NCI-H510A (cell line): ENCODE measurements at places on chromosomes 12 and 14.
A peak's percentile ranks its signal among the peaks of the same experiment; 100 is the strongest.

DNA sequence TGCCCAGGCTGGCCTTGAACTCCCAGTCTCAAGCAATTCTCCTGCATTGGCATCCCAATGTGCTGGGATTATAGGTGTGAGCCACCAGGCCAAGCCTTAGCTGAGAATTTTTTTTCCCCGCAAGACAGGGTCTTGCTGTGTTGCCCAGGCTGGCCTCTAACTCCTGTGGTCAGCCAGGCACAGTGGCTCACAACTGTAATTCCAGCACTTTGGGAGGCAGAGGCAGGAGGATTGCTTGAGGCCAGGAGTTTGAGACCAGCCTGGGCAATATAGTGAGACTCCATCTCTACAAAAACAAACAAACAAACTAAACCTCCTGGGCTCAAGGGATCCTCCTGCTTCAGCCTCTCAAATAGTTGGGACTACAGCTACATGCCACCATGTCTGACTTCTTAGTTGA is 27.3 kb downstream of the DEPDC4 start:
- no peak for DNase-seq

DNA sequence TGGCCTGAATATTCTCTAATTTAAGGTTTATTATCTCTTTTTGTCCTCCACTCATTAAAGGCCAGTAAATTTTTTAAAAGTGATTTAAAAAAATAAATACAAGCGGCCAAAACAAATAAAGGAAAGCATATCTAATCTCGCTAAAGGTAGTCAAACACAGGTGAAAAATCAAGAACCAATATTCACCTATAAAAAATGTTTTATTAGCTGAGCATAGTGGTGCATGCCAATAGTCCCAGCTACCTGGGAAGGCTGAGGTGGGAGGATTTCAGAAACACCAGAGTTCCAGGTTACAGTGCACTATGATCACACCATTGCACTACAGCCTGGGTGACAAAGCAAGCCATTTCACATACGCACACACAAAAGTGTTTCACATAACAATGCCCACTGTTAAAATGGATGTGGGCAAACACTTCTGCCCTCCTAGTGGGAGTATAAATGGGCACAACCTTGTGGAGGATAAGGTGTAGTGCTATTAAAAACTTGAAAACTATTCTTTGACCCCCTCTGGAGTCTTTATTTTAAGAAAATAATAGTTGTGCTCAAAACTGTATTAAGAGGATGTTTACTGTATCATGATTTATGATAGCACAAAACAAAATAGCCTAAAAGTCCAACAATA is 32.7 kb upstream of the NAP1L1 start:
- no peak for DNase-seq

GRCh38 chr12:43858096-43858495 is 22.2 kb downstream of the TMEM117 start:
- no peak for DNase-seq

DNA sequence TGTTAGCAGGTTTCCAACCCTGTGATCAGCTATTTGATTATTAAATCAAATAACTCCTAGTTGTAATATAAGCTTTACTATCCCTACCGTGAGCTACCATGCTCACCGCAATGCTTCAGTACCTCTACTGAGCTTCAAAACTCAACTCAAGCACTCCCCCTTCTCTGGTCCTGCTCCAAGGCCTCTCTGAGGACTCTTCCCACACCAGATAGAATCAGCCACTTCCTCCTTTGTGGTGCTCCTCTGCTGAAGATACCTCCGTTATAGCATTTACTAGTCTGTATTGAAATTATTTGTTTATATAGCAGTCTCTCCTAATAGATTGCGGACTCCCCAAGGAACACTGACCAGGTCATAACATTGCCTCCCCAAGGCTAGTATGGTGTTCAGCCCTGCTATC is 17.5 kb downstream of the AREL1 start:
- DNase-seq = no peak

DNA sequence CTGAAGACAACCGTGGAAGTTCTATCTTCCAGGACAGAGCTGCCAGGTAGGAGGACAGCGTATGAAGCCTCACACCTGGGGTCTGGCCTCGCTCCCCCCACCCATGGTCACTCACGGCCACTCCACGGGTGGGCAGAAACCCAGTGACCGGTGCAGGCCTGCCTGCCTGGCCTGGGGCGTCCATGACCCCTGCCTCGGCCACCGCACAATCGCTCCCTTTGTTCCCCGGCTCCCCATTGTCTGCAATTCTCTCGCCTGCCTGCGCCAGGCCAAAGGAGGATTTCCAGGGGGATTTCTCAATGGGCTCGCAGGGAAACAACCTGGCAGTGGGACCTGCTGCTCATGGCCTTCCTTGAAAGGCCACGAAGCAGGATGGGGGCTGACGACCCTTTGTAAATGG is 22.6 kb downstream of the CCDC85C start:
- no peak for DNase-seq

- DNase-seq = no peak
Measured at GRCh38 chr14:73097421-73097820, 38.9 kb upstream of the PSEN1 start.

GRCh38 chr12:69022674-69023073 is 89.7 kb upstream of the CPM start:
- DNase-seq = no peak

- no peak for DNase-seq
Measured at GRCh38 chr14:92501891-92502351, 11.7 kb upstream of the RIN3 start.

- no peak for DNase-seq
Measured at GRCh38 chr14:64971943-64972791, at the start of gene RAB15. Gene RAB15 (minus strand): TSS chr14:64972336. CDS start chr14:64972076, 260 bp downstream.

DNA sequence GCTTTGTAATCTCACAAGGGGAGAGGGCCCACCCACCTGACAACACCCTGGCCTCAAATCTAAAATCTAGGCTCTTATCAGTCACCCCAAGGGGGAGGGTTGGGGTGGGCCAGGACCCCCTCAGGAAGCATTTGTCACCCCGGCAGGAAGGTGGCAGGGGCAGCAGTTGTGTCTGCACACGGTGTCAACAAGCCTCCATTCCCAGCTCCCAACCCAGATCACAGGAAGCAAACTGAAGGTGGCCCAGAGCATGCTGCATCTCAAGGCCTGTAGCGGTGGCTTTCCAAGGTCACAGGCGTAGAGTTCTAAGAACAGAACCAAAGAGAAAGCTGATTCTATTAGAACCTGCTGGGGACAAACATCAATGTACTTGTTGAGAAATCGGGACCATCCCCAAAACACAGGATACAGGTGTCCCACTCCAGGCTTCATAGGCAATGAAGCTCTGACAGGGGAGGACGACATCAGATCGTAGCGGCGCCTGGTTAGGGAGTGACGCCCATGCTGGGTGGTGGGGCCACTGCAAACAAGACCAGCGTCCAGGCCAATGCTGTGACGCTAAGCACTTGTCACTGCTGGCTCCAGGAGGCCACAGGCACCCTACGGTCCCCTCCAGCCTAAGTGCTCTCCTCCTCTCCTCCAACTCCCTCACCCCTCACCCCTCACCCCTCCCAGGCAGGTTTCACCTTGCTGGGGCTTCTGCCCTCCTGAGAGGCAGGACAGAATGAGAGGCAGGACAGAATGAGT is 52.9 kb downstream of the CCDC88C start:
- peak; percentile 51 for DNase-seq

GRCh38 chr14:92473261-92473968 is 40.2 kb upstream of the RIN3 start:
- no peak for DNase-seq

DNA sequence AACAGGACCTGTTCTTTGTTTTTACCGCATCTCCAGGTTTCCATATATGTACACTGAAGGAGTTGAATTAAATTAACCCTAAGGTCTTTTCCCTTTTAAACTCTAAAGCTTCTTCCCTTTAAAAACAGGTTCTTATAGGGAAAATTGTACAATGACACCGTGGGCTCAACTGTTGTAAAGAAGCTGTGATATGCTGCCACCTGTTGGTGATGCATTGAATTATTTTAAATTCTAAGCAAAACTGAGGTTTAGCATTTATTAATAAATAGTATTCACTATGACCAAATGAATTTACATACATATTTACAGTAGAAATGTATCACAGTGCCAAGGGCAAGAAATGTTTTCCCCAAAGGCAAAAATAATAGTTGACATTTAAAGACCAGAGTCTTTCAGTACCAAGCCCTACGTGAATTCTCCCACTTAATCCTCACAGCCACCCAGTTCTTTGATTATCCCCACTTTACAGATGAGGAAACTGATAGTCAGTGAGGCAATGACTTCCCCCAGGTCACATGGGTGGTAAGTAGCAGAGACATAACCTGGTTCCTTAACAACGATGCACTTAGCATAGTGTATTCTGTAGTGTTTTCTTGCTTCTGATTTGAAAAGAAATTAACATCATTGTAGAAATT is 35.7 kb upstream of the TMEM263 start:
- DNase-seq = peak; percentile 5

GRCh38 chr12:79983986-79984620 is 49.2 kb upstream of the PPP1R12A start:
- DNase-seq = no peak

GRCh38 chr14:85596562-85596961 is 66.6 kb downstream of the FLRT2 start:
- no peak for DNase-seq

DNA sequence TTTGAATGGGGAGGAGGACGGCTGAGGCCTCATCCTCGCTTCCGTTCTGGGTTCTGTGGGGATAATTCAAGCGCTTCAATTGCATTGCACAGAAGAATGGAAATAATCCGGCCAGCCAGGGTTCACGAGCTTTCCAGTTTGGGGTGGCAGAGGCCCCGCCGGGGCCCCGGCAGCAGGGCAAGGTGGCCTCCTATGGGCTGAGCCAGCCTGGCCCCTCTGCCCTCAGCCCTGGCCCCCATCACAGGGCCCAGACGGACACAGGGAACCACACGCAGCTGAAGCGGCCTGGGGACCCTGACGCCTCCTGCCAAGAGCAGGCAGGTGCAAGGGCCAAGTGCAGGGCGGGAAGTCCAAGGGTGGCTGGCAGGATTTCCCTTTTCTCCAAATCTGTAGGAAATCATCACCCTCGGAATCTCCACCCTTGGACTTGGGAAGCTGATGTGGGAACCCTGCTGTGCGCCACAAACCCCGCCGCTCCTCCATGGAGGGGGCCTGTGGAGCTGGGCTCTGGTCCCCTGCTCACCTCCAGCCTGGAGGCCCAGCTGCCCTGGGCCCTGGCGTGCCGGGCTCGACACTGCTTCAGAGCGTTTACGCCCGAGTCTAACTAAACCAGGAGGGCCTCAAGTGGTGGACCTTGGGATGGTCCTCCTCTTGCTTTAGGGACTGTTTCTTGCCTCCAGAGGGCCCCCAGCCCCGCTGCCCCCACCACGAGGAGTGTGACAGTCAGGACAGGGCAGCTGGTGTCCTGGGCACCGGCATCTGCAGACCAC is 78.4 kb downstream of the MOK start:
- no peak for DNase-seq

DNA sequence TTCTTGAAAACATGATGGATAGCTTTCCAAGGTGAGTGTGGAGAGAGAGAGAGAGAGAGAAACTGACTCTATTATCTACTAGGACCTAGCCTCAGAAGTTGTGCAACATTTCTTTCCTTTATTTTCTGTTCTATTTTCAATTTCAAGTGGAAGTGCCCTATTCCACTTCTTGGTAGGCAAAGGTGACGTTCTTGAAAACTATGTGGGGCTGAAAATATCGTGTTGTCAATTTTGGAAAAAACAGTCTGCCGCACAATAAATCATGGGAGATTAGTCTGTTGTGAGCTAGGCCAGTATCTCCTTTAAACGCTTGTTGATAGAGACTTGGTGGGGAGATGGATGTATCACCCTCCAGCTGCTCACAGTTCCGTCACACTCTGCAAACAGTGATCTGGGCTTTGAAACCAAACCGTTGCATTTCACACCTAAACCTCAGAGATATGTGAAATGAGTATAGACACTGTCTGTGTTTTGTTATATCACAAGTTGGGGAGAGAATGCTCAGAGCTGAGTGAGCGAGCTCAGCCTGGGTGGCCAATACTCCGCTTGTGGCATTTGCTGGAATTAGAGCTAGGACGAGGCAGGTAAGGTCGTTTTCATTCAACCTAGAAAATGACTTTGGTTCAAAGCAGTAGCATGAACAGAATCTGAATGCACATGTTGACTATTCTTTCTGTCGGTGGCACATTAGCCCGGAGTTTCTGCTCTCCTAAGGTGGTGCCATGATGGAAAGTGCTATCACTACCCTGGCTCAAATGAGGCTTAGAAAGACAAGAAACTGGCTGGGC is 75.1 kb upstream of the ST8SIA1 start:
- DNase-seq = no peak

- no peak for DNase-seq
Measured at GRCh38 chr14:72850360-72850759, 43.5 kb downstream of the DPF3 start.

- DNase-seq = no peak
Measured at GRCh38 chr12:49274396-49275069, 9.7 kb downstream of the TUBA1C start.

- DNase-seq = peak; percentile 43
Measured at GRCh38 chr12:52091869-52092268, 12.4 kb downstream of the SMIM41 start.

GRCh38 chr14:66624336-66624937 is 116.5 kb downstream of the GPHN start:
- no peak for DNase-seq

- no peak for DNase-seq
Measured at GRCh38 chr14:93946104-93946503, 19.0 kb downstream of the FAM181A start.

DNA sequence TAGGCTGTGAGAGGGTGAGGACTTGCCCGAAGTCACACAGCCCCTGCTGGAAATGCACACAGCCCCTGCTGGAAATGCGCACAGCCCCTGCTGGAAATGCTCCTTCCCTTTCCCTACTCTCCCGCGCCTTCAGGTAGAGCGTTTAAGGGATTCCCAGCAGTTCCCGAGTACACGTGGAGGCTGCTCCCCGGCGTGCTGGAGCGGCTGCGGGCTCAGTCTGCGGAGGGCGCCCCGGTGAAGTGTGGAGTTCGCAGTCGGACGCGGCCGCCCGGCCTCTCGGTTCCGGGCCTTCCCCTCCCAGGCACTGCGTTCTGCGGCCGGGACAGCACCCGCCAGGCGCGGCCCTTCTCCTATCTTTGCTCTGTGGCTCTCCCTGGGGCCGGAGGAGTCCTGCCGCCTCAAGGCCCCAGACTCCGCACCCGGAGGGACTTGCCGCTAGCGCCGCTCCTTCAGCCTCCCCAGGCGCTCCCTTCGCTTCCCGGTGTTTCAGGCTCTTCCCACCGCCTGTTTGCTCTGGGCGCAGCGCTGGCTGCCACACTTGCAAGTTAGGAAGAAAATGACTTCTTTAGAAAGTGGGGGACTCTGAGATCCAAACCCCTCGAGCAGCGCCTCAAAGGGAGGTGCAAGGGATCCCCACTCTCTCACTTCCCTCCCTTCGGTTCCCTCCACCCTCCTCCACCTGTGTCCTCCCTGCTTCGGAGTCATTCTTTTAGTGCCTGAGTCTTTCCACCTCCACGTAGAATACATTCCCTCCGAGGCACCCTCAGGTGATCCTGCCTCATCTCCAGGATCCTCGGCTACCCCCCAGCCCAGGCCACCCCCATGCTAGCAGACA is 8.3 kb upstream of the TBX5 start:
- DNase-seq = no peak
